AG20443 (cell line): ENCODE measurements at places on chromosomes 2 and 18.

- DNase-seq, result no peak
These were observed 31.2 kb downstream of the RAB1A start for GRCh38 chr2:65098741-65099140.

- DNase-seq, result no peak
These were observed 700.1 kb downstream of the ADCYAP1 start for GRCh38 chr18:1604751-1605150.

GRCh38 chr2:33478968-33479731 lies 2.7 kb downstream of the RASGRP3 start:
- no peak for DNase-seq

GRCh38 chr18:653512-653911 lies 3.9 kb upstream of the TYMS start:
- DNase-seq, result no peak

DNA sequence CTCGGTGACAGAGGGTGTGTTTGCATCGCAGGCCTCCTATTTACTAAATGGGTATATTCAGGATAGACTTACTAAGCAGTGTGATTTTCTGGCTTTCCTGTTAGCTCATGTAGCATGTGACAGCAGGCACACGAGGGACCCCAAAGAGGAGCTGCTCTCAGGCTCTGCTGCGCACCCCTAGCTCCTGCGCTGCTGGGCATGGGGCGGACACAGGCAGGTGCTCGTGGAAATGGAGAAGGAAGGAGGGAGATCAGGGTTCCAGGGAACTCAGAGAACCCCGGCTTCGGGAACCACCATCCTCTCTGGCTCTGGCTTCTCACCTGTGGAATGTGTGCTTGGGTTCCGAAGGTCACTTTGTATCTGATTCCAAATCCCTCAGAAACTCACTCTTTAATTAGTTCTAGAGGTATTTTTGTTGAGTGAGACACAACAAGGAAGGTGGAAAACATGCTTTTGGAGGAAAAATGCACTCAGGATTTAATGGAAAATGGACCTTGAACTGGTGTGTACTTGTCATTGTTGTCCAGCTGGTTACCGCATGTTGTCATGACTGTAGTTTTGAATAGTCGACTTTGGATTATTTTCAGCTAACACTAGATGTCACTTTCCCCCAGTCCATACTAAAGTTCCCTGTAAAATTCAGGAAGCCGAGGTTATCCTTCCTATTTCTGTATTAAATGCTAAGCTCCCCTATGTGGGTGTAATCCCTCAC lies 3.5 kb downstream of the SNTG2 start:
- DNase-seq, result peak; percentile 61

DNA sequence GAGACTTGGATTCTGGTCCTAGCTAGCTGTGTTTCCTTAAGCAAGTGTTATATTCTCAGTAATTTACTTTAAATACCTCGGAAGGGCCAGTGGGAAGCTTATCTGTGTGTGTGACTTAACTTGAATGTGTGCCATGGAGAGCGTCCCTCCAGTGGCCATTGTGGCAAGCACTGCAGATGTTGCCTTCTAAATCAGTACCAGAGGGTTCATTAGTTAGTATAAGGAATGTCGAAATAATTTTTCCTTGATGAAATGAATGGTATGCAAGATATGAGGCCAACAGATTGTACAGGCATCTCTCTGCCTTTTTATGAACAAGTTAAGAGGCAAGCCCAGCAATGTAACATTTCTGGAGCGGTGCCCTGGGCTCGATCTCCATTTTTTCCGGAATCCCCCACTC lies 52.0 kb downstream of the FBXO36 start:
- peak; percentile 88 for DNase-seq

- no peak for DNase-seq
These were observed 75.2 kb downstream of the ASXL3 start for GRCh38 chr18:33653231-33653630.

- peak; percentile 12 for DNase-seq
These were observed 96.2 kb downstream of the PDE1A start for GRCh38 chr2:182330451-182331305.

DNA sequence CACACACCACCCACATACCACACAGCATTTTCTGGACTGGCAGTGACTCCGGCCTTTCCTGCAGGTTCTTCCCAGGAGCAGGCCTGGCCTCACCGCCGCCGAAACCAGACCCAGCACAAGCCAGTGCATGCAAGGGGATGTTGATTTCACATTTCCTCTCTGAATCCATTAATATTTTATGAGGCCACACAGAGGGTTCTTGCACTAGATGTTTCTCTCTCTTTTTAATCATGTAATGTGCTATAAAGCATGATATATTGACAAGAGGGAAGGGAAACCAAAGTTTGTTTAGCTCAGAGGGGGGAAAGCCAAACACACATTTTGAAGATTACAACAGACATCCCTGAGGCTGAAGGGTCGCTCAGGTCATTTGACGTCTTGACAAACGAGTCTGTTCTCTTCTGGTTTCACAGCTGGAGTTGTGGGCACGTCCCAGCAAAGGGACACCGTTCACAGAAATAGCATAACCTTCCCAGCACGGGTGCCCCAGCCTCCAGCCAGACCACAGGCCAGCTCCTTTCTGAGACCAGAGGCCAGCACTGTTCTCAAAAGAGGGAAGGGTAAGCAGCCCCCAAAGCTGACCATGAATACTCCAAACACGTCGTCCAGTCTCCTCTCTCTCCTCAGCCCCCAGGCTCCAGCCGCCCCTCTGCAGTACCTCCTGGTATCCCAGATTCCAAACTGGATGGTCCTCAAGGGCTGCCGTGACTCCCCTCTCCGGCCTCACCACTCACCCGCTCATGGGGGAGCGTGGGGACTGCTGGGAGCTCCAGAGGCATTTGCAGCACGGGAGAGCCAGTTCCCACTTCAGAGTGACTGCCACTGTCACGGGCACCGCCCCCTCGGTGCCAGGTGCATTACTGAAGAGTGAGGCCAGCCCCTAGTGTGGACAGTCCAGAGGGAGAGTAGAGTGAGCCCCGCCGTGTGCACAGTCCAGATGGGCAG lies 340.3 kb upstream of the SALL3 start:
- no peak for DNase-seq

GRCh38 chr2:182207049-182207746 lies 219.6 kb downstream of the PDE1A start:
- no peak for DNase-seq

- peak; percentile 8 for DNase-seq
These were observed 3.2 kb upstream of the CXCR1 start for GRCh38 chr2:218169757-218170546.

GRCh38 chr18:56532176-56532840 lies 106.1 kb downstream of the TXNL1 start:
- DNase-seq, result peak; percentile 31

DNA sequence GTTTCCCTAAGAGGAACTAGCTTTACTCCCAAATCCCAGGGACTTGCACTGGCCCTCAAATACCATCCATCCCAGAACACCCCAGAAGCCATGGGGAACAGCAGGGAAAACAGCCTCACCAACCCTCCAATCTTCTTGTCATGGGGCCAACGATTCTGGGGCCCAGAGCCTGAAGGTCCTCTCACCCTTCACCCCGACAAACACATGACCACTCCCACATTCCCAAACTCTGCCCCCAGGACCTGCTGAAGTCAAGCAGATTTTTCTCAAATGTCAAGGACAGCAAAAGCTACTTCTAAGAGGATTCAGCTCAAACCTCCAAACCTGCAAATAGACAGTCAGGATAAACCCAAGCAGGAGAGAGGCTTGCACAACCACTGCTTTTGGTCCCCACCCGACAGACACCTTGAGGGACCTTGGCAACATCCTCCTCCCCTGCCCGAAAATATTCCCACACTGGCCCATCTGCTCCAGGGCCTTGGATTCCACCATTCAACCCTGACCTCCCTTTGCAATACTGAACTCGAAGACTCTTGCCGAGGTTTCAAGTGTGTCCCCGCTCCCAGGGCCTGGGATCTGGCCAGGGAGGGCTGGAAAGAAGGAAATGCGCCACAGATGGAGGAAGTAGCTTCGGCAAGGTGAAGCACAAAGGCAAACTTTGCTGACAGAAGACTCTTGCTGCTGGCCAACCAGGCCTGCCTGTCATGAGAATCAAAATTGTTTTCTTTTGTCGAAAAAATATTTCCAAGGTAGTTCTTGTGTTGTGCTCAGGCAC lies 143.3 kb downstream of the ZFP36L2 start:
- DNase-seq, result no peak

DNA sequence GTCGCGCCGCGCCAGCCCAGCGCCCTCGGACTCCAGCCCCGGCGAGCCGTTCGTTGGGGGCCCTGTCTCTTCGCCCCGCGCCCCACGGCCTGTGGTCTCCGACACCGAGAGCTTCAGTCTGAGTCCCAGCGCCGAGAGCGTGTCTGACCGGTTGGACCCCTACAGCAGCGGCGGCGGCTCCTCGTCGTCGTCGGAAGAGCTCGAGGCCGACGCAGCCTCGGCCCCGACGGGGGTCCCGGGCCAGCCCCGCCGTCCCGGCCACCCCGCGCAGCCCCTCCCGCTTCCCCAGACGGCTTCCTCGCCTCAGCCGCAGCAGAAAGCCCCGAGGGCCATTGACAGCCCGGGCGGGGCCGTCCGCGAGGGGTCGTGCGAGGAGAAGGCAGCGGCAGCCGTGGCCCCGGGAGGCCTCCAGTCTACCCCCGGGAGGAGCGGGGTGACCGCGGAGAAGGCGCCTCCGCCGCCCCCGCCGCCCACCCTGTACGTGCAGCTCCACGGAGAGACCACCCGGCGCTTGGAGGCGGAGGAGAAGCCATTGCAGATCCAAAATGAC lies 1.4 kb downstream of the PHLPP1 start:
- peak; percentile 55 for DNase-seq

GRCh38 chr18:34838669-34839068 lies 128.6 kb downstream of the DTNA start:
- no peak for DNase-seq

DNA sequence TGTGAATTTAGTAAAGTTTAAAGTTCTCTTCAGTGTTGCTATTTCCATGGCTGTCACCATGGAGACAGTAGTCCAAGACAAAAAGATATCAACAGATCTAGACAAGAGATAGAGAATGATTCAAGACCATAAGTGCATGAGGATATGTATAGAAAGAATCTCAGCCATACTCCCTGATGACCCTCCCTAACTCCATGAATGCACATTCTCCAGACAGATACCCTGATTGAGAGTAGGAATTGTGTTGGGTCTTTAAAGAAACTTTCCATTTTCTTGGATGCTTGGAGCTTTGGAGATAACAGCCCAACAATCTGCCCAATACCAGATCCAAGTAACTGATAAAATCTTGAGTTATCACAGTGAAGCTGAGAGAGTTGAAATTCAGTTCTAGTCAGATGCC lies 1601.2 kb upstream of the CELF4 start:
- no peak for DNase-seq

GRCh38 chr2:81644189-81644588 lies 1339.6 kb upstream of the LRRTM1 start:
- no peak for DNase-seq

- no peak for DNase-seq
These were observed 67.3 kb downstream of the CAMKMT start for GRCh38 chr2:44429034-44429433.

- no peak for DNase-seq
These were observed 189.2 kb downstream of the SMAD7 start for GRCh38 chr18:48761582-48761981.

DNA sequence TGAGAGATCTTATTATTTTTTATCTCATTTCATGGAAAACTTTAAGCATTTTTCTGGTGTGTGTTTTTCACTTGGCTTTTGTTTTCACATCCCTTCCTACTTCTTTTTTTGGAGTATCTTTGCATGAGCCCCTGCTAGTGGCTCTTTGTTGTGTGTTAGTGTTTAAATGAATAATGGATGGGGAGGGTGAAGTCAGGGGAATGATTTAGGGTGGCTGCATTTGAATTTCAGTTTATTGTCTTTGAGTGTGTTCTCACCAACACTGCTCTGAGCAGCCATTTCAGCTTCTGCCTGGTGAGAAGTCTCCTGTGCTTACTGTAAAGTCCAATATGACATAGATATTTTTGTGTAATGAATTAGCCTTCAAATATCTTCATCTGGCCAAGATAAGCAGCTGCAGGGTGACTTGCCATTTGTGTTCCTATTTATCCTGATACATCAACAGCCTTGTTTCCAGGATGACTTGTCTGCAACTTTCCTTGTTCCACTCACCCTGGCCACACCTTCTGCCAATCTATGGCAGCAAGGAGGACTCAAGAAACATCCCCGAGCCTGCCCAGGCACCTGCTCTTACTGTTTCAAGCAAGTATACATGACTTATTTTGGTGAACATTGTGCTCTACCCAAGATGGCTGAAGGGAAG lies 182.6 kb downstream of the PDE11A start:
- DNase-seq, result no peak

- peak; percentile 72 for DNase-seq
These were observed 14.1 kb upstream of the ZDBF2 start for GRCh38 chr2:206260188-206261012.

GRCh38 chr2:154189953-154190352 lies 318.2 kb downstream of the GALNT13 start:
- no peak for DNase-seq

- no peak for DNase-seq
These were observed 2.3 kb downstream of the CETN1 start for GRCh38 chr18:582465-582864.

DNA sequence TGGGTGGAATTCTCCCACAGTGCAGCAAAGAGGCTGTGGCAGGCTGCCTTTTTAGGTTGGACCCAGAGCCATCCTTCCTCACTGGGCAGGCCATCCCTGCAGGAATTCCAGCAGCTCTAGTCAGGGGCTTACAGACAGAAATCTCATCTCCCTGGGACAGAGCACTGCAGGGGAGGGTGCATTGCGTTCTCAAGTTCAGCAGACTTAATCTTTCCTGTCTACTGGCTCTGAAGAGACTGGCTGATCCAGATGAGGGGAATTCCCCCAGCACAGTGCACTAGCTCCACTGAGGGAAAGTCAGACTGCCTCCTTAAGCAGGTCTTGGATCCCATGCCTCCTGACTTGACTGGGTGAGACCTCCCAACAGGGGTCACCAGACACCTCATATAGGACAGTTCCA lies 899.7 kb upstream of the VRK2 start:
- DNase-seq, result no peak

DNA sequence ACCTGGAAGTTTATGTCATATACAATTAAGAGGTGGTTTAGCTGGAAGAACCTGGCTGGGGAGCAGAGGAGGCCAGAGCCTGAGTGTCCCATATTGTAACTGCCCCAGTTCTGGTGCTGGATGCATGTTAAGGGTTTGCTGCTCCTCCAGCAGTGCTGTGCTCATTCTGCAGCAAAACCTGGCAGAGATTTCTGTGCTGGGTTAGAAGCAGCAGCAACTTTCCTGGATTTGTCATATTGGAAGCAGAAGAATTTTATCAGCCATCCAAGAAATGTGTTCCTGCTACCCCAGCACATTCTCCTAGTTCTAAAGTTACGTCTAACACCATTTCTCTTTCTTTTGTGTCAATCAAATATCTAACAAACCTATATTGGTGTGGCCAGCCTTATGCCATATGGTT lies 284.1 kb downstream of the TDRD15 start:
- DNase-seq, result no peak

DNA sequence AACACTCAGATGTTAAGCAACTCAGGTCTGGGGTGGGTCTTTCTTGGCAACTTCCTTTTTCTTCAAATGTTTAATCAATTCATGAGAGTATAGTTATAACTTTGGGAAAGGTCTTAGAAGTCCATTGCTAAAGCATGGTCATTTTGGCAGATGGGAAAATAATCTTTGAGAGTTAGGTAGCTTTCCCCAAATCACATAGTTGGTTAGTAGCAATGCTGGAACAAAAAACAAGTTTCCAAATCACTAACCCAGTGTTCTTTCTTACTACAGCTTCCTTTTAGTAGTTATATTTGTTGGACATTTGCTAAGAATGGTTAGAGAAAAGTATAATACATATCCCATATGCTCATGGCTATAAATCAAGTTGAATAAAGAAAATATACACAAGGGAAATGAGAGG lies 185.2 kb upstream of the SLC14A2 start:
- no peak for DNase-seq
